ENCODE measurements at places on chromosomes 7 and 10. TPM values are rescaled to one million over a fixed set of nuclear protein-coding genes. Genes with fewer than 3 reads are reported as not detected.

Gene RPS24
- 1,473 TPM for total RNA-seq

Gene HOXA4
- total RNA-seq: 0.89 TPM

Gene CLIP2
- total RNA-seq: 37.4 TPM

Gene AIMP2
- 37.1 TPM for total RNA-seq

Gene PRPF18
- 45.7 TPM for total RNA-seq

Gene NPC1L1
- total RNA-seq: not detected

Gene SRI
- 79.0 TPM for total RNA-seq

Gene CALHM3
- not detected for total RNA-seq

Gene HOXA7
- 1.8 TPM for total RNA-seq

Gene SLC29A3
- 0.89 TPM for total RNA-seq

Gene JAZF1
- 11.0 TPM for total RNA-seq

Gene LIPJ
- total RNA-seq: not detected

Gene HOXA6
- 5.8 TPM for total RNA-seq

Gene HSPA12A
- total RNA-seq: 10.7 TPM

Gene DTX2
- total RNA-seq: 5.0 TPM

Gene CAMK2B
- total RNA-seq: not detected

Gene ACHE
- 0.30 TPM for total RNA-seq

Gene TMEM229A
- total RNA-seq: not detected

Gene ARHGAP22
- total RNA-seq: 31.8 TPM

Gene PRXL2A
- 19.6 TPM for total RNA-seq

Gene RALA
- 28.9 TPM for total RNA-seq

Gene GIMAP1
- total RNA-seq: not detected

Gene SEMA4G
- total RNA-seq: 1.2 TPM

Gene LEP
- not detected for total RNA-seq

Gene TMEM184A
- not detected for total RNA-seq

Gene TMEM176B
- total RNA-seq: not detected

Gene UCN3
- not detected for total RNA-seq

Gene CACNB2
- total RNA-seq: under 0.01 TPM

Gene IQUB
- total RNA-seq: 0.51 TPM

Gene KCNMA1
- 107 TPM for total RNA-seq

Gene MMRN2
- total RNA-seq: 2.4 TPM

Gene SFXN2
- total RNA-seq: 2.4 TPM

Gene ANXA8L1
- 2.9 TPM for total RNA-seq

Gene GNAT3
- not detected for total RNA-seq

Gene NAMPT
- total RNA-seq: 186 TPM

Gene NKX2-3
- total RNA-seq: 0.89 TPM
